Activated CD4-positive, alpha-beta T cell treated with anti-CD3 and anti-CD28 coated beads, Interleukin-2, amount 10 ng/mL, durations not matched to agents 24 days and 14 days (primary cell): ENCODE measurements at places on chromosomes 16 and 17.

- no peak for DNase-seq
Observed at GRCh38 chr16:46783800-46784199, 35.7 kb upstream of the MYLK3 start.

DNA sequence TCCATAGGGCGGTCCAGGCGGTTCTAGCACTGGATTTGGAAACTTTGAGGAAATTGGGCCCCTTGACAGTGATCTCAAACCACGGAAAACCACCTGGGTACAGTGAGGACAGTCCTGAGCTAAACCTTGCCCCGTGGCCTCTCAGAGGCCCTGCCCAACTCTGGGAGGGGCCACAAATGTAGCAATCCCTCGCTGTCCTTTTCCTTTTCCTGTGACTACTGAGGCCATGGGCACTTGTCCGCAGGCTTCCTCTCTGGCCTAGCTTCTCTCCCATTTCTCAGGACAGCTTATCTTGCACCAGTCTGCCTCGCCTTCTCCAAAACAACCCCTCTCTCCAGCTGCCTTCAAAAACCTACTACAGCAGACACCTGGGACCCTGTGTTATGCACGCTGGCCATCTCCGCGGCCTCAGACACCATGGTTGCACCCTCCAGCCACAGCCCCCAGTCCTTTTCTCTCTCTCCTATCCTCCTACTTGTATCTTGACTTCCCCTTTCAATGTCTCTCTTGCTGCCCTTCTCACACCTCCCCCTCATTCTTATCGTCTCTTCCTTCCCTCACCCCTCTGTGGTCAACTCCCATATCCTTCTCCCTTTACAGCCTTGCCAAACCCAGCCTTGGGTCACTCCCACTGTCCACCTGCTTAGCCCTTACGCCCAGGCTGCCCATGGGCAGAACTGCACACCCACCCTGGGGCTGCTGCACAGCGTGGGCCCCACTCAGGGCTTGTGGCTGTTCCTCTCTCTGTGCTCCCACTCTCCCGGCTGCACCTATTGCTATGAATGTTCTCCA, 7.6 kb downstream of the SCPEP1 start:
- no peak for DNase-seq

- peak; percentile 72 for DNase-seq
Observed at GRCh38 chr17:64920419-64921172, 1.3 kb upstream of the LRRC37A3 start.

DNA sequence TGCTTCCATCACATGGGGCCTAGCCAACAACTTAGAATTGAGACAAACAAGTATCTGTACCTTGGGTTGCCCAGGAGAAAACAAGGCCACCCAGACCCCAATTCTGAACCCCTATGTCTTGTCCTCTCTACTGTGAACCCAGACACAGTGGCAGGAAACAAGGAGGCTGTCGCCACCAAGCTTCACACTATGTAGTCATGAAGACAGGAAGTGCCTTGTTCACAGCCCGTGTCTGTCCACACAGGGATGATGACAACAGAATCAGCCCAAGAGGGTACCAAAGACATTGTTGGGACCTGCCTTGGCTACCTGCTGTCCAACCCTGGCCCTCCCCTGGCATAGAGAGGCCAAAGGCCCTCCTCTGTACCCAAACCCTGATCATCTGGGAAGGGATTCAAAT, 84.8 kb downstream of the CDYL2 start:
- peak; percentile 79 for DNase-seq

DNA sequence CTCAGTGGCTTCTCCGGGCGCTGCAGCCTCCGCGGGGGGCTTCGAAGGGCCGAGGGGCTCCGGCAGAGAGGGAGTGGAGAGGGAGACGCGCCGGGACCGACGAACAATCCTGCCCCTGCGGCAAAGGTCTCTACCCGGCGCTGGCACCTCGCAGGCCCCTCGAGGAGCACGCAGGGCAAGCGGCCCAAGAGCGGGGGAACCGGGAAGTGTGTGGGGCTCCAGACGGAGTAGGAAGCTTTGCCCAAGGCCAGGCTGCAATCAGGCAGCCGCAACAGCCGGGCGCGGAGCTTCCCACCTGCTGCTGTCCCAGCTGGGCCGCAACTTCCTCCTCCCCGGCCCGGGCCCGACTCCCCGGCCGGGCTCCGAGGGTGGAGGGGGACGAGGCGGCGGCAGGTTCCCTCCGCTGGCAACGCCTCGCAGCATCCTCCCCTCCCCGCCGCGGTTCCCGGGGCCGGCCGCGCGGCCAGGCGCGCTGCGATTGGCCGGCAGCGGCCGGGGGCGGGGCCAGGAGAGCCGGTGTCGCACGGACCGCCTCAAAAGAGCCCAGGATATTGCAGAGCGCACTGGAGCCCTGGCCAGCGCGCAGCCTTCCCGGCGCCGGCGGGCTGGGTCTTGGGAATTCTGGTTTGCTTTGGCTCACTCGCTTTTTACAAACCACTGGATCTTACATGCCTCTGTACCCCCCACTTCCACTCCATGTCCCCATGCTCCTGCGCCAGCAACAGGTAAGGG, at the start of gene KCNJ2:
Gene KCNJ2 (plus strand): TSS at position 556 of the 732 bp plus-strand sequence. CDS start 5,508 bp downstream, outside the sequence.
- DNase-seq = peak; percentile 91

DNA sequence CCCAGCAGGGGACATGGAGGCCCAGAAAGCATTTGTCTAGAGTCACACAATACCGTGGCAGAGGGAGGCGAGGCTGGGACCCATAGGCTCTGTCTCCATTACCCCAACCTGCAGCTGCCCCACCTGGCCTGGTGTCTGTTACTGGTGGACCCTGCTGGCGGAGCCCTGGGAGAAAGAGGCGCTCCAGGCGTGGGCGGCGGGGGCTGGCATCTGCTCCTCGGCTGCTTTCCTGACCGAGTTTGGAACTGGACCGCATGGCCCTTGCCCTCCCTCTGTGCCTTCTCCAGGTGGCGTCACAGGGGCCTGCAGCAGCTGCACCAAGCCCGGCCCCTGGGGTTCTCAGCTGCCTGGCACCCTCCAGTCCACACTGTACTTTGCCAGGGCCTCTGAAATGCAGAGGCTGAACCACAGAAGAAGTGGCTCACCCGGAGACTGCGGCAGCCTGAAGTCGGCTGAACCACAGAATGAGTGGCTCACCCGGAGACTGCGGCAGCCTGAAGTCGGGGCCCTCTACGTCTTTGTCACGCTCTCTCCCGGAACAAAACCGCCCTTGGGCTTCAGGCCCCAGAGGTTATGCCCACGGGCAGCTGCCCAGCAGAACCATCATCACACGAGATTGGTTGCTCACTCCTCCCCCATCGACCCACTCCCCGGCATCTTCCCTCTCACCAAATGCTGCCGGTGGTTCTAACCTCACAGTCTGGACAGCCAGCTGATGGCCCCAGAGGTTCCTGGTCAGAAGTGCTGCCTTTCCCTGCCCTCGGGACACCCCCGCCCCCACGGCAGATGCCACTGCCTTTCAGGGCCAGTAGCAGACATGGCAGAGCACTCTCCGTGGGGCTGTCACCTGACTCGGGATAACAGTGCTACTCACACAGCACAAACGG, 20.2 kb downstream of the CBFA2T3 start:
- no peak for DNase-seq

GRCh38 chr17:54239291-54239690, 416.6 kb downstream of the KIF2B start:
- DNase-seq = no peak
